Fibroblast of lung (primary cell): ENCODE measurements at places on chromosomes 1 and 21.

GRCh38 chr1:216250861-216251260 lies 172.4 kb downstream of the USH2A start:
- no peak for DNase-seq

- no peak for DNase-seq
Observed at GRCh38 chr1:231157311-231157710, 4.5 kb upstream of the TRIM67 start.

GRCh38 chr1:158939180-158939579 lies 7.8 kb downstream of the PYHIN1 start:
- DNase-seq = no peak

DNA sequence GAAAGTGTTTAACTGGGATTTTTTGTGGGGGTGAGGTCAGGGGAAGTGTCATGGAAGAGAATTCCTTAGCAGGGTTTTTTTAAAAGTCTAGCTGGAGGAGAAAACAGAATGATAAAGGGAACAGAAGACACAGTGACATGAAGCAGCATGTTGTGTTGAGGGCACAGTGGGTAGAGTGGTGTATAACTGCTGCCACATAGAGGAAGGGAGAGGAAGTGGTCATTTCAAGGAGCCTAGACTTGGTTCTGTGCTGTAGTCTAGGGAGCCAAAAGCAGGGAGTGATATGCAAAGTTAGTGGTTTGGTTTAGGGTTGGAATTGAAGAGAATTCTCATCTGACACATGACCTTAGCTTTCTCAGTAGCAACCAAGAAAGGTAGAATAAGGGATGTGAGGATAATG lies 10.2 kb downstream of the EEIG2 start:
- no peak for DNase-seq

- no peak for DNase-seq
Observed at GRCh38 chr1:25874635-25875153, 814 bp downstream of the PAQR7 start.
